Esophagus muscularis mucosa (tissue), 4 donors: ENCODE measurements at places on chromosomes 1 and 21. TPM values are rescaled to one million over a fixed set of nuclear protein-coding genes. Genes with fewer than 3 reads are reported as not detected.

Gene HMGCS2
- total RNA-seq = 0.83 TPM

- DNase-seq = no peak
Measured at GRCh38 chr1:47351305-47351704, 17.7 kb downstream of the CMPK1 start.

GRCh38 chr1:167983797-167984420 lies 47.0 kb upstream of the MPC2 start:
- no peak for DNase-seq

- DNase-seq = no peak
Measured at GRCh38 chr1:225617479-225617878, 35.4 kb downstream of the ENAH start.

Gene KIRREL1
- 37.4 TPM for total RNA-seq

Gene CELA2A
- not detected for total RNA-seq
